ENCODE measurements at places on chromosomes 11 and 22.

DNA sequence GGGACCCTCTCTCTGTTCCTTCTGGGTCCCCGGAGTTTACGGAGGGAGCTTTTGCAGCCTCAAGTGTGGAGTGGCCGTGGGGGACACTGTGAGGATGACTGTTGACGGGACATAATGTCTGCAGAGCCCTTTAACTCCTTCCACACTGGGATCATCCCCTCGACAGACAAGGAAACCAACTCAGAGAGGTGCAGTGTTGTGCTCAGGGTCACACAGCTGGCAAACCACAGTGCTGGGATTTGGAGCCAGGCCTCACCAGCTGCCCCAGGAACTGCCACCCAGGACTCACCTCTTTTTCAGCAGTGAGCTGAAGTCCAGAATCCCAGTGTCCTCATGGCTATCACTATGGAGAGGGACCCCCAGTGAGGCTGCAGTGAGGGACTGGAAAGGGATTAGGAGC, 5.4 kb downstream of the MYBPC3 start:
- no peak for DNase-seq

GRCh38 chr11:16081382-16082094, 274.8 kb downstream of the SOX6 start:
- no peak for DNase-seq

DNA sequence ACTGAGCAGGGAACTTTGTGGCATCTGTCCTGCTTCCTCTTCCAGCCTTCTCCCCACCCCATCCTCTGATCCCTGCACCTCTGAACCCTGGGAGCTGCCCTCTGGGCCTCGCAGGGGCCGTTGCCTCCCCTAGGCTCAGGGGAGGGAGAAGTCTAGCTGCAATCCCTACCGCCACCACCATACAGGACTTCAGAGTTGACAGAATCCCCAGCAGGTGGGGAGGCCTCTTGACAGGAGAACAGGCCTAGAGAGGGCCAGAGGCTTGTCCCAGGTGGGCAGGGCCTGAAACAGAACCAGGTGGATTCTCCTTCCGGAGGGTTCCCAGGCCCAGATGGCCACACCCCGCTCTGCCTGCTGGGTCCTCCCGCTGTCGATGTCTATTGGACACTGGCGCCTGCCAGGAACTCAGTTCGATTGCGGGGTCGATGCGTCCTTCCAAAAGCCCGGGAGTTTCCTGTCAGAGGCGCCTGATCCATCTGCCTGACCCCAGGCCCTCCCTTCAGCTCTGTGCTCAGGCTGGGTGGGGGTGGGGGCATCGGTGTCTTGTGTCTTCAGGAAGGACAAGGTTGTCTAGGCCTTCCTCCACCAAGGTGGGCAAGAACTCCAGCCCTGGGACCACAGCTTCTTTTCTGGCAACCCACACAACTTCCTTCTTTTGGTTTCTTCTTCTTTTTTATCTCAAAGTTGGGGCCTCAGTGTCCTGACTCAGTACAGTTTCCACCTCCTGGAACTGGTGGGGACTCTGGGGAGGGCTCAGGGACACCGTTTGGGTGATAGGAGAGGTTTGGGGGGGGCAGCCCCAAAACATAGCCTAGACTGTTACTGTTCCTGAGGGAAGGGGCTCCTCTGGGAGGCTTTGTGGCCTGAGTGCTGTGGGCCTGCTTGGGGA, 6.4 kb downstream of the STARD10 start:
- no peak for DNase-seq

GRCh38 chr11:66158156-66158555, 88.1 kb downstream of the PACS1 start:
- DNase-seq, result no peak

GRCh38 chr11:66546368-66546965, at the start of gene ACTN3:
Gene ACTN3 (plus strand): TSS chr11:66546903. CDS start chr11:66546938, 35 bp downstream.
- DNase-seq, result no peak

DNA sequence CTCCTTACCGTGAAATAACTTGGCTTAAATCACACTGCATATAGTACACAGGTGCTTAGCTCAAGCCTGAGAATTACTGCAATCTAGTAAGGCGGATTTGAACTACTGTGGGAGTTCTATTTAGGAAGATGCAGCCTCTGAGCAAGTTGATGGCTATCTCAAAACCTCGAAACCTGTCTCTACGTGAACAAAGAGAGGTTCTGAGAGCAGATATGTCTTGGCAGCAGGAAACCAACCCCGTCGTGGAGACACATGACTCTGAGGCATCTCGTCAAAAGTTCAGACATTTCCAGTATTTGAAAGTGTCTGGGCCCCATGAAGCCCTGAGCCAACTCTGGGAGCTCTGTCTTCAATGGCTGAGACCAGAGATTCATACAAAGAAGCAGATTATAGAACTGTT, 5.9 kb downstream of the ZNF215 start:
- DNase-seq, result no peak

GRCh38 chr22:27149921-27150543, 492.6 kb downstream of the MIAT start:
- DNase-seq, result no peak

DNA sequence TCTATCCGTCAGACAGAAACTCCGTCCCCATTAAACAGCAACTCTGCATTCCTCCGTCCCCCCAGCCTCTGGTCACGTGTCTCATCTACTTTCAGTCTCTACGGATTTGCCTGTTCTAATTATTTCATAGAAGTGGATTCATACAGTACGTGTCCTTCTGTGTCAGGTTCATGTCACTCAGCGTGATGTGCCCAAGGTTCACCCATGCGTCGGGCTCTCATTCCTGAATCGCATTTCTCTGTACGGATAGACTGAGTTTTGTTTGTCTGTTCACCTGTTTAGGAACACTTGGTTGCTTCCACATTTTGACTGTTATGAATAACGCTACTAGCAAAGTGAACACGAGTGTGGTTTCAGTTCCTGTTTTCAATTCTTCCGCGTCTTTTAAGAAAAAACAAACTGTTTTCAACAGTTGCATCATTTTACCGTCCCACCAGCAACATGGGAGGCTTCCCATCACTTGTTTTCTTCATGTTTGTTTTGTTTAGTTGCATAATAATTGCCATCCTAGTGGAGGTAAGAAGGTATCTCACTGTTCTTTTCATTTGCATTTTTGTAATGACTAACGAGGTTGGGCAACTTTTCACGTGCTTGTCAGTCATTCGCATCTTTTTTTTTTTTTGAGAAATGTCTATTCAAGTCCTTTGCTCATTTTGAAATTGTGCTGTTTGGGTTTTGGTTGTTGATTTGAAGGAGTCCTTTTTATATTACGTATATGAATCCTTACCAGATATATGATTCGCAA, 8.9 kb upstream of the NLRP6 start:
- peak; percentile 11 for DNase-seq

GRCh38 chr11:132941024-132941646, 591.2 kb downstream of the OPCML start:
- DNase-seq, result no peak

- no peak for DNase-seq
These were observed 686.9 kb downstream of the NTM start for GRCh38 chr11:132057266-132057665.

DNA sequence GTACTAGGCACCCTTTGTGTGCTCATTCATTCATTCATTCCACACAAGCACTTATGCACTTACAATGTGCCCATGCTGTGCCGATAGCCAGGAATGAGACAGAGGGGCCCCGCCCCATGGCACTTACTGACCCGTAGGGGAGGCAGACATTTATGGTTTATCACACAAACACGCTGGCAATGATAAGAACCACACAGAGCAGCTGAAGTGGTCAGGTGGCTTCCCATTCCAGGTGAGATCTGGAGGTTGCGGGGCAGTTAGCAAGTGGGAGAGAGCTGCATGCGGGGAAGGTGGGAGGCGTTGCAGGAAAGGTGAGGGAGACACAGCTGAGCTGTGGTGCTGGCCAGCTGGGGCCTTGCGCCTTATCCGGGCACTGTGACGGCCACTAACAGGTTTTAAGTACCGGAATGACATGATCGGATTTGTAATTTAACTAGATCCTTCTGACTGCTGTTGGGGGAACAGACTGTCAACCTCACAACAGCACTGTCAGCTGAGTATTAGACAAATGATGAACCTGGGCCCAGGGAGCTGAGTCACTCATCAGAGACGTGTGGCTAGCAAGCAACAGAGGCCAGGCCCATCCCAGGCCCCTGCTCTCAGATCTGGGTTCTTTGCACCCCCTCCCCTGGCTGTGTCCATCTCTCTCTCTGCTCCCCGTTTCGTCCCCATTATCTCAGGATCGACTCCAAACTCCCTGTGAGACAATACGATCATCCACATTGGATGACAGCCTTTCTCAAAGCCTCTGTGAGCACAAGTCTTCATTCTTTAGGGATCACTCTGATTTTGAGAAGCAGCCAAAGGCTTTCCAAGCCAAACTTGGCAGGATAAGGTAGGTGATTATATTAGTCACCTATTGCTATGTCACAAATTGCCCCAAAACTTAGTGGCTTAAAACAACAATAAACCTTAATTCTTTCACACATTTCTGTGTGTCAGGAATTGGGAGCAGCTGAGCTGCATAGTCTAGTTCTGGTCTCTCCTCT, 28.4 kb downstream of the RASD2 start:
- DNase-seq, result no peak

- DNase-seq, result no peak
These were observed 635.5 kb upstream of the CCDC90B start for GRCh38 chr11:83921447-83922192.

GRCh38 chr11:128613300-128613995, 26.1 kb upstream of the ETS1 start:
- no peak for DNase-seq

- no peak for DNase-seq
These were observed 936 bp downstream of the IL17REL start for GRCh38 chr22:50011447-50012210.

GRCh38 chr11:131910523-131911387, 540.3 kb downstream of the NTM start:
- no peak for DNase-seq

DNA sequence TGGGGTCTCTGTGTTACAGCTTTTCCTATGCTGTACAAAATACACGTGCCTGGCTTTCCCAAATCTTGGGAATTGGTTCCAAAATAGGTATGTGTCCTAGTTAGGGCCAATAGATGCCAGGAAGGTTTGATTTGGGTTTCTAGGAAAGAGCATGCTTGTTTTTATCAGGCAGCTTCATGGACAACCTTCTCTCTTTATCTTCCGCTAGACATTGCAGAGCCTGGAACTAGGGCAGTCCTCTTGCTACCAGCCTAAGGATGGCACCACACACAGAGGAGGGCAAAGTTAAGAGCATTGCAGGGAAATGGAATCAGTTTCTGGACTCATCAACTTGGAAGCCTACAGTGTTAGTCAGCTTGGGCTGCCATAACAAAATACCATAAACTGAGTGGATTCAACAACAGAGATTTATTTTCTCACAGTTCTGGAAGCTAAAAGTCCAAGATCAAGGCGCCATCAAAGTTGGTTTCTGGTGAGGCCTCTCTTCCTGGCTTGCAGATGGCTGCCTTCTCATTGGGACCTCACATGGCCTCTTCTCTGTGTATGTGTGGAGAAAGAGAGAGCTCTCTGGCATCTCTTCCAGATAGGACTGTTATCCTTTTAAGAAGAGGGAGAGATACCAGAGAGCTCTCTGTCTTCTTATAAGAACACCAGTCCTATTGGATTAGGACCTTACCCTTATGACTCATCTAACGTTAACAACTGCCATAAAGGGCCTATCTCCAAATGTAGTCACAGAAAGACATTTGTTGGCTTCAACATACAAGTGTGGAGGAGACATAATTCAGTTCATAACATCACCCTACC, 27.3 kb upstream of the CREB3L1 start:
- no peak for DNase-seq

GRCh38 chr22:29883775-29884097, 762 bp downstream of the MTMR3 start:
- no peak for DNase-seq

DNA sequence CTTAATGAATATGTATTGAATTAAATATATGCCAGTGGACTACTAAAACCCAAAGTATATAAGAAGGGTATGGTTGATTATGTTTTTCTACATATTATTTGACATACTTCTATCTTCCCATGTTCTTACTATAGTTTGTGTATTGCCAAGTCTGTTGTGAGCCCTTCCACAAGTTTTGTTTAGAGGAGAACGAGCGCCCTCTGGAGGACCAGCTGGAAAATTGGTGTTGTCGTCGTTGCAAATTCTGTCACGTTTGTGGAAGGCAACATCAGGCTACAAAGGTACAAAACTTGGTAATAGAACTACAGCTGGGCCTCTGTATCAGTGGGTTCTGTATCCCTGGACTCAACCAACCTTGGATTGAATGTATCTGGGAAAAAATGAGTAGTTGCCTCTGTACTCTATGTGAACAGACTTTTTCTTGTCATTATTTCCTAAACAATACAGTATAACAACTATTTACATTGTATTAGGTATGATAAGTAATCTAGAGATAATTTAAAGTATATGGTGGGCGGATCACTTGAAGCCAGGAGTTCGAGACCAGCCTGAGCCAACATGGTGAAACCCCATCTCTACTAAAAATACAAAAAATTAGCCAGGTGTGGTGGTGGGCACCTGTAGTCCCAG, 38.7 kb upstream of the TTC36 start:
- DNase-seq, result peak; percentile 60

- no peak for DNase-seq
These were observed 32.6 kb downstream of the USH1C start for GRCh38 chr11:17511571-17511970.

DNA sequence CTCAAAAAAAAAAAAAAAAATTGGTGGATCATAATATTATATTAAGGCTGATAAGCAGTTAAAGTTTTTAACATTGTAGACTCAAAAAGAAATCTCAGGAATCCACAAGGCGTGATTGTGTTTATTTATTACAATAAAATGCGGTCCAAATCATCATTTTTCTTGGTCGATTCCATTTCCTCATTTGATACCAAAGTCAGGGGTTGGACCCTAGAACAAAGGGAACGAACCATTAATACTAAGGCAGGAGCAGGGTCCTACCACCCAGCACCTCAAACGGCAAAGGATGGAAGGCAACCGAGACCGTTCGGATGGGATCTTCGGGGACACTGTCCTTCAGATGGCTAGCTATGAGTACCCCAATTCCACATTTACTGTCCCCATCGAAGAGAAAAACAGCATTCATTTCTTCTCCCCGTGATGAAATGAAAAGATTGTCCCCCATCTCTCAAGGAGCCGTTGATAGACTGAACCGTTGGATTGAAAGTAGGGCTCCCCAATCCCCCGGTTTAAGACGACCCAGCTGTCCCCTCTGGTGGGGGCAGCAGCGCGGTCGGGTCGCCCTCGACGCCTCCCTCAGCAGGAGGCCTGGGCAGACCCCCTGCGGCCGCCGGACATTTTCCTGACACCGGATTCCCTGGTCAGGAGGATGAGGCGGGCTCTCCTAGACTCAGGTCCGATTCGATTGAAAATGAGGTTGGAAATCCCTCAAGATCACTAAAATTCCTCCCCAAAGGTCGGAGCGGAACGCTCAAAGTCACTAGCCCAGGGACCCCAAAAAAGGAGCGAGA, 607 bp downstream of the DMC1 start:
- DNase-seq, result no peak

GRCh38 chr11:120316880-120317688, 8.0 kb upstream of the TLCD5 start:
- no peak for DNase-seq

- DNase-seq, result no peak
These were observed 41.5 kb downstream of the TRMU start for GRCh38 chr22:46376908-46377524.

DNA sequence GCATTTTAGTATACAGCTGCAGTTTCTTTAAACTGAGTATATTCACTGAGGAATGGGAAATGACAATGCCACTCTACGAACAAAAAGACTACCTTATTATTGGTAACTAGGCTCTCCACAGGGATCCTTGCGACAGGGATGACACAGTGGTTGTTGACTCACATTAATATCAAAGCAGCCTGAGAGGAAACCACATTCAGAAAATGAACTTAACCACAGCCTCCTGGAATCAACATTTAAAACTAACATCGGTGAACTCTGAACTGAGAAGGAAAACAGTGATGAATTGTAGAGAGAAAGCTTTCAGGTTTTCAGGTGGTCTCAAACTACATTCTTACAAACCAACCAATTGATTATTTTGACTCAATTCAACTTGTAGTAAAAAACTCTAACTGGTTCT, 90.3 kb upstream of the MTMR2 start:
- DNase-seq, result no peak
